CD4-positive, alpha-beta T cell treated with Interleukin-6 at 100 ng/mL for 8 hours (primary cell): ENCODE measurements at places on chromosomes 1 and 21.

DNA sequence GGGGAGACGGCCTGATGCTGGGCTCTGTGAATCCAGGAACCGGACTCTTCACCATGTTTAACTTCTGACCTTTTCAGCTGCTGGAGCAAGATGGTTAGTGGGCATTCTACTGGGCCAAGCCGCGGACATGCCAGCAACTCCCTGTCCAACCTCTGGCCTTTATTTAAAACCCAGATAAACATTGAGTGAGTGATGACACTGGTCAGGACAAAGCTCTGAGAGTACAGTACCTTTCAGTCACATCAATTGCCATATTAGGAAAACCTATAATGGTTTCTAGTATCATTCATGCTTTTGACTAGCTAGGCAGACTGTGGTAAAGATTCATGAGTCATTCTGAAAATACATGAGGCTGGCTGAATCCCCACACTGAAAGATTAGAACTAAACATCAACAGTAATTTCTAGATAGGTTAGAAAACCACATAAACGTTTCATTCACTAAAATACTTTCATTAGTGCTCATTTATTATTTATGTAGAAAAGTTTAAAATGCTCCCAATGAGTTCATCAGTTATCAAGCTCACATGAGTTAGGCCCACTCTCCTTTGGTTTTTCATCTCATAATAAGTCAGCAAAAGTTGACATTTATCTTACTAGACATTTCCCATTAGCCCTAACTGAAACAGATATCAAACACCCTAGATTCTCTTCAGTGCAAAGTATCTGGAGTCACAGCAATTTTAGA is 7.1 kb upstream of the ACTA1 start:
- no peak for DNase-seq

DNA sequence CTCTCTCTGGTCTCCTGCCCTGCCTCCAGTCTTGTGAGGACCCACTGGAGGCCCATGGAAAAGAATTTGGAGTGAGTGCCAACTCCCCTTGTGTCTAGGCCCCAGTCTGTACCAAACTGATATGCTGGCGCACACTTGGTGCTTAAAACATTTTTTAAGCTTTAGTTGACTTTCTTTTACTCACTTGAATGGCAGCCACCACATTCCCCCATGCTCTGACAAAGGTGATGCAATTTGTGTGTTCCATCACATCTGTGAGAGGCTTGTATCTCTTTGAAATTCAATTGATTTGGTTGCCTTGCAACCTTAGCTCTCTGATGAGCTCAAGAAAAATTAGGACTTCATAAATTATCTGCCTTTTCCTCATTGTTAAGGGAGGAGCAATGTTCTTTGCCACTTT is 30.5 kb upstream of the WDTC1 start:
- no peak for DNase-seq

- no peak for DNase-seq
Measured at GRCh38 chr1:43719063-43719462, 11.7 kb downstream of the ST3GAL3 start.

DNA sequence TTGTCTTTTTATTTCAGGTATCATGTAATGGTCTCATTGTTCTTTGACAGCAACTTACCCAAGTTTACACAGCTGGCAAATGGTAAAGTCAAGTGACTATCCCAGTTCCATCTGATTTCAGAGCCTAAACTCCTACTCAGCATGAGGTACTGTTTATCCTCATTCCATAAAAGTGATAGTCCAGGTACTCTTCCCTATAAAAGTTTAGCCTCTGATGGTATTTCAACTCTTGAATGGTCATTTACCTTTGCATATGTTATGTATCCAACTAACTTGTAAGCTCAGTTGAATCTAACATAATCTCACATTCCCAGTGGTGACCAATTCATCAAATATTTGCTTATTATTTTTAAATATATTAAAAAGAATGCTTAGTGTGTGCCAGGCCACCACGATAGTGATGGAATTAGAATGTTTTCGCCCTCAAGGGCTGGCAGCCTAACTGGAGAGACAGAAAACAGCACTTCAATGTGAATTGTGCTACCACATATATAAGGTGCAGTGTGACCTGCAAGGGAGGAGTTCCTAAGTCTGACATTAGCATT is 307.1 kb downstream of the CTH start:
- DNase-seq = no peak

GRCh38 chr1:218674280-218674773 is 329.2 kb downstream of the TGFB2 start:
- no peak for DNase-seq

GRCh38 chr1:18397641-18398040 is 83.1 kb upstream of the KLHDC7A start:
- no peak for DNase-seq

GRCh38 chr1:205785446-205785845 is 10.2 kb upstream of the RAB29 start:
- DNase-seq = no peak
